ENCODE measurements at places on chromosomes 13 and 19.

DNA sequence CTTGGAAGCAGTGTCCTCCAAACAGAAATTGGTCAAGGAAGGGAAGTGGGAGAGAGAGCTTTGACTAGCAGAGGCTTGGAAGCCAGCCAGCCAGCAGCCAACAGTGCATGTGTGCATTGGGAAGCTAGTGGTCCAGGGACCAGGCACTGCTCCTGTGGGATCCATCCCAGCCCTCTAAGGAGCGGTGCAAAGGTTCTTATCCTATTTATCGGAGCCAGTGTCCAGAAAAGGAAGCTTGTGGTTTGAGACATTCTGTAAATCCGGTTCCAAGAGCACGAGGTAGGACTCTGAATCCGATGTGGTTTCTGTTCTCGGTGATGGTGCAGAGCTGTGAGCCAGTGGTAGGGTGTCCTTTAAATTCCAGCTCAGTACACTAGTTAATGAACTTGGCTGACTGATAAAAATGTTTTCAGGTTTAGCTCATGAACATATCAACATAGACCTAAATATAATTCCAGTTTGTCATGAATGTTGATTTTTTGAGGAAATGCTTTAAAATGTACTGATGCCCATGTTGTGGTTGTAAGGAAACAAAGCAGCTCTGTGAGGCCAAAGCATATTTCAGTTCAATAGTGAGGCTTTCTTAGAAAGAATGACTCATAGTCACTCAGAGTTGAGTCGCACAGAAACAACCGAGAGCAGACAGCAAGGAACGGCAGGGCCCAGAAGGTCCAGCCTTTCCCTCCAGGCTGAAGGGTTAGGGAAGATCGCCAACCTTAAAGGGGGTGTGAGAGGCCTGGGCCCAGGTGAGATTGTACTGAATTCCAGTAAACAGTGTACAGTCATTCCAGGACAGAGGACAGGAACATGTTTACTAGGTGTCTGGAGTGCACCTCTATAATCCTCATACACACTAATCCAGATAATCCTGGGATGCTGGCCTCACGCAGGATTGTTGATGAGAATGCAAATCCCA lies 21.5 kb upstream of the GARRE1 start:
- DNase-seq, result no peak

DNA sequence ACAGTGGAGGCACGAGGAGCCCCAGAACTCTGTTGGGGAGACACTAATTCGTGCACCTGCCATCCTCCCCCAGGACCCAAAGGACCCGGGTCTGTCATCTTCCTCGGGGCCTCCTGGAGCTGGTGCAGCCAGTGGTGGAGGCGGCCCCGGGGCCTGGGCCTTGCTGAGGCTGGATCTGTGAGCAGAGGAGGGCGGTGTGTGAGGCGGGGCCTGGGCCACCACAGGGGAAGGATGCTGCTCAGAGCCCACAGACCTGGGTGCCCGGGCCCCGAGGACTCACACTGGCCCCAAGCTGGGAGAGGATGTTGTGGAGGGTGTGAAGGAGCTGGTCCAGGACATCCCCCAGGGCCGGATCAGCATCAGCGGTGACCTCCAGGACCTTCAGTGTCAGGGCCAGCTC lies 8.3 kb downstream of the IFNL3 start:
- no peak for DNase-seq

DNA sequence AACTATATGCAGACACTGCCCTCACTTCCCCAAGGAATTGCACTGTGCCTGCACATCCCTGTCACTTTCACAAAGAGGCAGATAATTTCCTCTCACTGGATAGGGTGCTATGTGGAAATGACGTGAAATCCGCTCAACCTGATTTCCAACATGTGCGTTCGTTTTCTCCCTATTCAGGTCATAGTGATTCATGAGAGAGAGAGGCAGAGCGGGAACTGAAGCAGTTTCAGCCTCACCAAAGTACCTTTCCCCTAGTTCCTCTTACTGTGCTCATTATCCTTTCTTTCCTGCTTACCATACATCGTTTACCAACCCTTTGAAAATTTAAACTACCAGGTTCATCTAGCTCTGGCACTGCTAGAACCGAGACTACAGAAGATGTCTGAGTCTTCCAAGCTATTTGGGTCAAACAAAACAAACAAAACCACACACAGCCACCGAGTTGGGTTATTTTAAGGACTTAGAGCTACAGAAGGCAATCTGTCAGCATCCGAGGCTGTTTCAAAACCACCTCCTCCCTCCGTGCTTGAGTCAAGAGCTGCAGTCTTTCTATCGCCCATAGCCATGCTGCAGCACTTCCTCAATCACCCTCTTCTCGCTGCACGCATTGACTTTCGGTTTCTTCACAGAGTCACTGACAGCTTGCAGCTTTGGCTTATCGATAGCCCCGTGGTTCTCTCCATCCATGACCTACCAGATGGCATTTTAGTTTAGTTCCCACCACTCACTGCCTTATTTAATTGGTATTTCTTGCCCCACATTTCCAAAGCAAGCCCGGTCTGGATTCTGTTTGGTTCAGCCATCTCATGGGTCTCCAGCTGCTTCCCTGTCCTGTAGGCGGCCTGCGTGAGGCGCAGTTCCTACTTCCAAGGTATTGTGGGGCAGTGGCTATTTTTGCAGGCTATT lies 1395.8 kb downstream of the EFNB2 start:
- DNase-seq, result peak; percentile 61

- no peak for DNase-seq
Observed at GRCh38 chr13:109728791-109729731, 57.3 kb downstream of the IRS2 start.

GRCh38 chr19:34487651-34488051 lies 6.1 kb downstream of the WTIP start:
- DNase-seq, result no peak

GRCh38 chr13:81139987-81140386 lies 799.1 kb upstream of the SPRY2 start:
- DNase-seq, result no peak

DNA sequence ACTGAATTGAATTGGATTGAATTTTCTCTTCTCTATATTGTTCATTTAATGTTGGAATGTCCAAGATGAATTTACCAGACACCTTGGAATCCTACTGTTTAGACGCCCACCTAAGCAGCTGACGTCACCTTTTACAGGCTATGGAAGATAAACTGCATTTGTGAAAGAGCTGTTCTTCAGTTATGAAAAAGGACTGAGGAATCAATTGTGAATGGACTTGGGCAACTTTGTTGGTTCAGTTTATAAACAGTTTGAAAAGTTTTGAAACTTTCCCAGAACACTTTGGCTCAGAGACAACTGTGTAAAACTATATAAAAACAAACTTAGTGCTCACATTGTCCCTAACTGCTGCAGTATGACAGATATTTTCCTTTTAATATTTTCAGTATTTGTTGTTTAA lies 590.8 kb upstream of the SPRY2 start:
- no peak for DNase-seq

GRCh38 chr13:39749528-39749927 lies 94.1 kb downstream of the COG6 start:
- DNase-seq, result no peak

GRCh38 chr19:41296433-41296871 lies 13.5 kb upstream of the CCDC97 start:
- DNase-seq, result no peak

DNA sequence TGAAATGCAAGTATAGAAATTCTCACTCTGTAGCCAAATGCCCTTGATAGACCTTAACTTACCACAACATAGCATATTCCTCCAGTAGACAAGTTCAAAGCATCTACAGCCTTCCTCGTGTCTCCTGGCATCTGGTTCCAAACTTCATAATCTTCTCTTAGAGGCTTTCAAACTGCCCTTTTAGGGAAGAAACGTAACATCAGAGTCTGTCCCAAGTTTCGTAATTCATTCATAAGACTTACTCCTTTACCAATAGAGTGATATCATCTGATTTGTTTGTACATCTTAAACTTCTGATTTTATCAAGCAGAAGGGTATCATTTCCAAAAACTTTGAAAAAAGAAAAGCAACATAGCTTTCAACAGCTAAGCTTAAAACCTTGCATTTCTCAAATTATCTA lies 137.4 kb downstream of the SPRY2 start:
- DNase-seq, result no peak

- no peak for DNase-seq
Observed at GRCh38 chr13:74629985-74630384, 495.8 kb upstream of the KLF12 start.

DNA sequence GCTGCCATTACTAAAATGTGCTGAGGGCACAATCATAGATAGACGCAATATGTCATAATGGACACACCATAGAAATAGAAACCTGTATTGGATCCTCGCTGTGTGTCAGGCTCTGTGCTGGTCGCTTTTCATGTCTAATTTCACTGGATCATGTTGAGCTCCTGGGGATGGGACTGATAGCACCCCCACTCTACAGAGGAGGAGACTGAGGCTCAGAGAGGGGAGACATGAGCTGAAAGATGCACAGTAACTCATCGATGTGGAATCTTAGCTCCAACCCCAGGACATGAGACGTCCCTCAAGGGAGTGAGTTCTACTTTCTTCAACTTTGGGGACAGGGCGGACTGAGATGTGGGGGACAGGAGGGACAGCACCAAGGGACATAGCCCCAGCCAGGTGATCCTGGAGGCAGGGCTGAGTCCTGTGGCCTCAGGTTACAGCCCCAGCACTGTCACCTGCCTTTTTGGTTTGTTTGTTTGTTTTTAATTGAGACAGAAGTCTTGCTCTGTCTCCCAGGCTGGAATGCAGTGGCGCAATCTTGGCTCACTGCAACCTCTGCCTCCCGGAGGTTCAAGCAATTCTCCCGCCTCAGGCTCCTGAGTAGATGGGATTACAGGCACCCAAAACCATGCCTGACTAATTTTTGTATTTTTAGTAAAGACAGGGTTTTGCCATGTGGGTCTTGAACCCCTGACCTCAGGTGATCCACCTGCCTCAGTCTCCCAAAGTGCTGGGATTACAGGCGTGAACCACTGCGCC lies 6.6 kb upstream of the GIPC1 start:
- DNase-seq, result no peak

DNA sequence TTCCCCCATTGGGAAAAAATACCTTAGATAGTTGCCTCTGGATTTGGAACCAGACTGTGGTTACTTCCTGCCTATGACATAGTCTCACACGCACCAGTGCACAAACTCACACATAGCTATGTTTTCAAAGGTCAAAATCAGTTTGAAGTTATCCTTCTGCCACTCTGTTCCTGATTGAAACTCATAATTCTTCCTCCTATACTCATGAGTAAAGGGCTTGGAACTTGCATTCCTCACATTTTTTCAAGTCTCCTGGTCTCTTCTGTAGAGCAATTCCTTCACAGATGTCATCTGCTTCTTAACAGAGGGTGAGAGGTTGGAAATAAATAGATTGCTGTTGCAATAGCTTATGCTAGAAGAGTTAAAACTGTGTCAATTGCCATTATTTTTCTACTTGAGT lies 18.6 kb upstream of the POSTN start:
- DNase-seq, result no peak

DNA sequence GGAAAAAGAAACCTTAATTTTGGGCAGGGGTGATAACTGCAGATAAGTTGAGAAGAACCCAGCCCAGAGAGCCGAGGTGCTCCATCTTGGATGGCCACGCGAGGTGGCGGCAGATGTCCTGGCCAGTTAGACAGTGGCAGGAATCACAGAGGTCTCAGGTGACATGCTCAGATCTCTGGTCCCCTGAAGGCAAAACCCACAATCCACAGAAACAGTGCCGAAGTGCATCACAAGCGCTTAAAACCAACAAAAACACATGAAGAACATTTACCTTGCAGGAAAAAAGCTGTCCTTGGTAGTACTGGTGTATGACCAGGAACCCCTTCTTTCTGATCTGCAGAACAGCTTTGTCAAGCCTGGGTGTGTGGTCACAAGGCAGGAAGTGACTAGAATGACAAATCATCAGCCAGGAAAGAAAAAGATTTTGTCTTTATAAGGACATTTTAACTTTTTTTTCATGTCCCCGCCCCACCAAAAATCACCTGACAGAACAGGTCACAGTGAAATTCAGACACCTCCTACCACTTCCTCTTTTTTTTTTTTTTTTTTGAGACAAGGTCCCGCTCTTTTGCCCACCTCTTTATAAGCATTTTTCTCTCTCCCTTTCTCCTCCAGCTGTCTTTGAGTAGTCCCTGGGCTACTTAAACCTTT lies at the start of gene LCP1:
Gene LCP1, minus strand, starts transcription at position 338 of the 651 bp plus-strand sequence. CDS start 22,515 bp downstream, outside the sequence.
- no peak for DNase-seq

GRCh38 chr13:29479716-29480492 lies 115.6 kb downstream of the SLC7A1 start:
- DNase-seq, result no peak

GRCh38 chr19:13861392-13861713 lies 15.6 kb upstream of the NANOS3 start:
- no peak for DNase-seq

DNA sequence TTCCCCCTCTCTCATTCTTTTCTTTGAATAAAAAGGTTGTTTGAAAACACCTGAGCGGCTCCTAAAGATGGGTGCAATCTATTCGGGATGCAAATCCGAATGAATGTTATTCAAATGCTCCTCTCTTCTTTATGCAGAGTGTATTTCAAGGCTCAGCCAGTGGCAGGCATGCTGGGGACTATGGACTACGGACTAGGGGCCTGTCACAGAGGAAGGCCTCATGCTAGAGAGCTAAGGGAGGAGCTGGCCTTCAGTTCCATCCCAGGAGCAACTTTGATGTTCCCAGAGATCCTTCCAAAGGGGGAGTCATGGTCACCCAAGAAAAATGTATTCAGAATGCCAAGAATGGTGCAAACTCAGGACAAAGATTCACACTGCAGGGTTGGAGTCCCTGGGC lies 9.3 kb downstream of the ALOX5AP start:
- no peak for DNase-seq

- no peak for DNase-seq
Observed at GRCh38 chr19:31826325-31826724, 477.1 kb upstream of the TSHZ3 start.

DNA sequence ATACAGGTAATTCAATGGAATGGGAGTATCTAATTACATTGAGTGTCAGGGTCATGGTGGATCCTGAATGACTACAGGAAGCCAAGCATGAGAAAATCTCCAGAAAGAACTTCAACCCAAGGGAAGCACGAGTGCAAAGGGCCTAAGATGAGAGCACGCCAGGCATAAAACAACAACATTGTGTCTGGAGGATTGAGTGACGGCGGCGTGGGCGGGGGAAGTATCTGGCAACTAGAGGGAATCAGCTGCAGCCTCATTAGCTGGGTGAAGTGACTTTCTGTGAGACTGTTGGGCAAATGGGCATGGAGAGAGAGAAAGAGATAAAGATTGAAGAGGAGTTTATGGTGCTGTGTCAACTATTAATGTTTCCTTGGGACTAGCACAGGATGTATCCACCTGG lies 194.3 kb downstream of the GPC6 start:
- DNase-seq, result no peak

GRCh38 chr19:3658004-3658869 lies 31.6 kb upstream of the CACTIN start:
- no peak for DNase-seq

DNA sequence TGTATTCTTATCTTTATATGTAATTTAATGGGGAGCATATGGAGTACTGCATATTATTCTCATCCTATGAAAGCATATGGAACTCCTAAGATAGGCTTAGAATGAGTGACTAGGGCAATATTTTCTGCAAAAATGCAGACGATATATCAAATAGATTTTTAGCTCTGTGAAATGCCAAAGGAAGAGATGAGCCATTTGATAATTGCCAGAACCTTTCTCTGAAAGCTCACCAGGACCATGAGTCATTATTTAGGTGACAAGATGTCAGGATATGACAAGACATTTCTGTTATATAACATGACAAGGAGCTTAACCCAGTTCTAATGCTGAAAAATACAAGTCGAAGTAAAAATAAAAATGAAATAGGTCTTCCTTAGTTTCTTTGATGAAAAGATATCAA lies 145.0 kb downstream of the SLITRK6 start:
- no peak for DNase-seq
